ENCODE measurements at places on chromosomes 4 and X.

GRCh38 chr4:150855981-150856510 lies 159.0 kb downstream of the LRBA start:
- no peak for DNase-seq

GRCh38 chrX:153770601-153771414 lies 6.8 kb downstream of the PLXNB3 start:
- no peak for DNase-seq

- DNase-seq = no peak
Measured at GRCh38 chr4:10288830-10289537, 168.2 kb downstream of the ZNF518B start.

DNA sequence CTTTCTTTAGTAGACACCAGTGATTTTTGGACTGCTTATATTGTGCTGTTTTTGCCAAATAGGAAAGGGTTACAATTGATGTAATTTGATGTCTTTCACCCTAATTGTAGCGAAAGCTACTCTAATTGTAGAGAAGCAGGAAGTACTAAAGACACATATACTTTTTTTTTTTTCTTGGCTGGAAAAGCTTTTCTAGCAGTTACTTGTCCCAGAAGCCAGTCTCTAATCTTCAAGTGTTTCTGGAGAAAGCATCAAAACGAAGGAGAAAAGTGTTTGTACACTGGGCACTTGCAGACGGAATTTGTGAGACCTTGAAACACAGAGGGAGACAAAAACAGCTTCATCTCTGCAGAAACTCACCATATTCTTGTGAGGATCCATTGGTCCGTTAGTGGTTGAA lies 616.5 kb upstream of the LCORL start:
- DNase-seq = no peak

GRCh38 chr4:120622601-120623000 lies 299.9 kb downstream of the PRDM5 start:
- DNase-seq = no peak

DNA sequence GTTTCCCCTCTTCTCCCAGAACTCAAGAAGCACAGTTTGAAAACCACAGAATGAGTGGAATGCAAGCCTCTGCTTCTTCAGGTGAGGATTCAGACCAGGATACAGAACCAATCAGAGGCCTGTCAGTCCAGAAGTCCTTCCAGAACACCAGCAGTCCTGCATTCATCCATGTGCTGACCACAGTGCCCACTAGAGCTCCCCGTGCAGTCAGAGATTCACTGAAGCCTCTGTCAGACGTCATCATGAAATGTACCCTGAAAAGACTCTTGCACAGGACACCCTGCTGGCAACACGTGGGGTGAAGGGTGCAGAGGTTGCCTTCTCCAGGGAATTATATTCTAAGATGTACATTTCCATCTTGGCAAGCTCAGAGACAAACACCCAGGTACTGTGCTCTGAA lies 75.9 kb upstream of the LSM6 start:
- DNase-seq = no peak

DNA sequence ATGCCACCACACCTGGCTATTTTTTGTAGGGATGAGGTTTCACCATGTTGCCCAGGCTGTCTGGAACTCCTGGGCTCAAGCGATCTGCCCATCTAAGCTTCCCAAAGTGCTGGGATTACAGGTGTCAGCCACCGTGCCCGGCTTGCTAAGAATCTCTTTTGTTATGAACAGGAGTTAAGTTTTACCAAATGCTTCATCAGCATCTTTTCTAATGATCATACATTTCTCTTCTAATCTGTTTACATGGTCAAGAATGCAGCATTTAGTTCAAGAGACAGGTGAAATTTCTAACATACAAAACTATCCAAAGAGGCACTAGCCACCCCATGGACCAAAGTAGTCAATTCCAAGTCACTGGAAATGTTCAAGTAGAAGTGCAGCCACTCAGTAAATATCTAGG lies 52.5 kb upstream of the IQSEC2 start:
- DNase-seq = no peak

GRCh38 chrX:27751976-27752375 lies 55.8 kb upstream of the MAGEB10 start:
- no peak for DNase-seq

GRCh38 chr4:20589436-20589835 lies 110.8 kb upstream of the PACRGL start:
- no peak for DNase-seq

DNA sequence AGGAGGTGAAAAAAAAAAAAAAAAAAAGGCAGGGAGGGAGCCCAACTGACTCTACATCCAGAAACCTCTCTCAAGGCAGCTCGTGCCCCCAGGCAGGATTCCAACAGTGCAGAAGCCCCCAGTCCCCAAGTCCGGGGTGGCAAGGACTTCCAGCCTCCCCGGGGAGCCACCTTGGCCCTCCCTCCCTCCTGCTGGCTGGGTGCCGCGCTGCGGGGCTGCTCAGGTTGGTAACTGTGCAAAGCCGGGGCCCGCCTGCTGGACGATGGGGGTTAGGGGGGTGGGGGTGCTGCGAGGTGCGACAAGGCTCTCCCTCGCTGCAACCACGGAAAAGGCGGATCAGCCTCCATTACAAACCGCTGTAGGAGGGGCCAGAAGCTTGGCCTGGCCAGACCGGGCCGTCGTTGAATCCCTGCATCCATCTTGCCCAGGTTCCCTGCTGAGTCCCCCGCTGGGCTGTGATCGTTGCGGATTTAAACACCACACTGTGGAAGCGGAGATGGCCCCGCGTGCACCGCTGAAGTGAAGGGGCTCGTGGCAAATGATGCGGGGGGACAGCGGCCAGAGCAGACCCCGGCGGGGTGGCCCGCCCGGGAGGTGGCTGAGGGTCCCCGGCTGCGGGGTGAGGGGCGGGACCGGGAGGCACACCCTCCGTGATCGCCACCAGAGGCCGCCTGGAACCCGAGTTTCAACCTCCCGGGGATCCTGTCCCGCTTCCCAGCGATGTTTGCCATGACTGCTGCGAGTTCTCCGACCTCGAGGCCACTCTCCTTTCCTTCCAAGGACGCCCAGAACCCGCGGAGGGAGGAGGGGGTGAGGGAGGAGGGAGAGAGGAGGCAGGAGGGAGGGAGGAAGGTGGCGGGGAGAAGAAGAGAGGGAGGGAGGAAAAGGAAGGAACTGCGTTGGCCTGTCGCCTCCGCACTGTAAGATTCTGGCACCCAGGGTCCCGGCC lies 58.0 kb upstream of the DDX3X start:
- no peak for DNase-seq

DNA sequence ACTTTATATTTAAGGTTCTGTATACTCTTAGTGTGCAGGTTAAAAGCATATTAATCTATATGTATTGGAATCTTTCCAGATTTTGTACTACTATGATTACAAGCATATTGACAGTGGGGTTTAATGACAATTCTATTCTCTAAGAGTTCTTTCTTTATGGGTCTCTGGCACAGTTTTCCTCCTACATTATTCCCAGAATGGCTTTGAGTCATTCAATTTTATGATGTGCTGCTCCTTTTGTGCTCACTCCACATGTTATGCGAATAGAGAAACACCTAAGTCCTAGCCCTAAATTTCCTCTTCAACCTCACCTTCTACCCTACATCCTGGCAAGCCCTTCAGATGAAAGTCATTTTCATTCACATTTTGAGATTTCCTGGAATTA lies 209.9 kb upstream of the DIAPH2 start:
- no peak for DNase-seq

- DNase-seq = no peak
Measured at GRCh38 chr4:53000560-53000959, 138.4 kb downstream of the RASL11B start.

GRCh38 chr4:20394512-20394911 lies 142.8 kb downstream of the SLIT2 start:
- DNase-seq = no peak

DNA sequence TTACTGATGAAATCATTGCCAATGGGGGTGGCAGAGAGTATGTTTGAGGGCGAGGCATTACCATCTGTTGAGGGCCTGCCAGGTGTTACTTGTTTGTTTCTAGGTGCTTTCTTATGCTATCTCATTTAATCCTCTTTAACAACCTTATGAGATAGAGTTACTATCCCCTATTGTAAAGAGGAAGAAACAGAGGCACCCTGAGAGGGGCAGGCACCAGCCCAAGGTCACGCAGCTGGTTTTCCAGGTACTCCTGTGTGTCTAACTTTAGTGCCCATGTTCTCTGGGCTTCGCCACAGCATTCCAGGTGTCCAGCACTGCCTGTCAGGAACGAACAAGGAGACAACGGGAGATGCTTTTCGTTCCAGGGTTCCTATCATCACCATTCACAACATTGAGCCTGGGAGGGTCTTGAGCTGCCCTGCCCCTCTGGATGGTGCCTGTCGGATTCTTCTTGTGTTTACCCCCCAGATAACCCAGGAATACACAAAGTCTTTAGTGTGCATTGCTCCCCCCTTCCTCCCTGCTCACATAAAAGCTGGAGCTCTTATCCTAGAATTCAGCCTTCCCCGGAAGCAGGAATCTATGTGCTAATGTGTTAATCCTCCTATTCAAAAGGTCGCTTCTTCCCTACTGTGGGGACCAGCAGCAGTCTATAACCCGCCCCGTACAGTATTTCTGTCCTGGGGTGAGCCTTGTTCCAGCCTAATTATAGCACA lies 24.9 kb upstream of the GPC4 start:
- no peak for DNase-seq
